ENCODE measurements at places on chromosomes 12 and 14.

- DNase-seq: no peak
Measured at GRCh38 chr14:66238969-66239368, 247.2 kb upstream of the CCDC196 start.

GRCh38 chr14:99274346-99275221 is 2.6 kb upstream of the BCL11B start:
- DNase-seq: peak; percentile 64

DNA sequence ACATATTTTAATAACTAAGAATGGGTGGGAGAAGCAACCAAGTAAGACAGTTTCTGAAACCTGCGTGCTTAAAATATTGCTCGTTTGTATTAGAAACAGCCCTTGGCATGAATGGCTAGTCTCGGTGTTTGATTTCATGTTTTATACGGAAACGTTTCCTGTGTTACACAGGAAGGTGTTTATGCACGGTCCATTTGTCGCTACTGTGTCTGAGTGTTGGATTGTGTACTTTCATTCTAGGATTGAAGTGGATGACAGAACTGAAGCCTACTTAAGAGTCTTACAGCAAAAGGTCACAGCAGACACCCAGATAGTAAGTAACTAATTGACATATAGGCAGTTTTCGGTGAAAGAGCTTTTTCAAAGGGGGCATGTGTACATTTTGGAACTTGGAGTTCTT is 19.6 kb downstream of the PIWIL1 start:
- no peak for DNase-seq

GRCh38 chr12:28132398-28132797 is 57.9 kb upstream of the CCDC91 start:
- DNase-seq: no peak

GRCh38 chr14:103560691-103561090 is 1.8 kb downstream of the BAG5 start:
- no peak for DNase-seq

GRCh38 chr12:106720696-106721095 is 53.8 kb upstream of the RIC8B start:
- no peak for DNase-seq

- no peak for DNase-seq
Measured at GRCh38 chr14:94494085-94494484, 15.2 kb downstream of the SERPINA12 start.

DNA sequence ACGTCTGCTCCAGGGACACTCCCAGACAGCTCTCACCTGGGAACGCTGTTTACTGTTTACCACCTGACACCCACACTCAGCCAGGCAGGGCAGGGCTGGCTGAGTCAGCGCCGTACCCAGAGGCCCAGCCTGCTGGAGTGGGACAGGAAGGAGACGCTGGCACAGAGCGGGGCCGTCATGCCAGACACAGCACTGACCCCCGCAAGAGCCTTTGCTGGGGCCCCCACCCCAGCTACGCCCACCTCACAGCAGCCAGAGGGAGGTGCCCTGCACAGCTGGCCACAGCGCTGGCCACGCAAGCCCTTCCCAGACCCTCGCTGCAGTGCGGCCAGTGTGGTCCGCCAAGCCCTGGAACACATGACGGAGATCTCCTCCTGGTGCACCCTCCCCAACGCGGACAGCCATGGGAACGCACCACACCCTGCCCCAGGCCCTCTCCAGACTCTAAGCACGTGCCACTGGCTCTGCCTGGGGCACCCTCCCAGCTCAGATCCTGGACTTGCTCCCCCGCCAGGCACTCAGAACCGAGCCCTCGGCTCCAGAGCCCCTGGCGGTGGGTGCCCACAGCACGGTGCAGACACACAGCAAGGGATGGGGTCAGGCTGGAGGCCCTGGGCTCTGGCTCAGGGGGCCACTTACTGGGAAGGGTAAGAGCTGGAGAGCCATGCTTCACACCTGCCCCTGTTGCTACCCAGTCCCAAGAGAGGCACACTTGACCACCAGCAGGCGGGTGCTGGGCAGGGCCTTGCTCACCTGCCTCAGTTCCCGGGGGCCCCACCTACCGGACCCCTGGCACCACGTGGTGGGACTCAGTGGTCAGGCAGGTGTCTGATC is 5.7 kb downstream of the AHNAK2 start:
- DNase-seq: peak; percentile 60

- no peak for DNase-seq
Measured at GRCh38 chr12:1929985-1930802, 11.7 kb upstream of the CACNA2D4 start.

- no peak for DNase-seq
Measured at GRCh38 chr12:132399092-132400010, 70.0 kb upstream of the GALNT9 start.

DNA sequence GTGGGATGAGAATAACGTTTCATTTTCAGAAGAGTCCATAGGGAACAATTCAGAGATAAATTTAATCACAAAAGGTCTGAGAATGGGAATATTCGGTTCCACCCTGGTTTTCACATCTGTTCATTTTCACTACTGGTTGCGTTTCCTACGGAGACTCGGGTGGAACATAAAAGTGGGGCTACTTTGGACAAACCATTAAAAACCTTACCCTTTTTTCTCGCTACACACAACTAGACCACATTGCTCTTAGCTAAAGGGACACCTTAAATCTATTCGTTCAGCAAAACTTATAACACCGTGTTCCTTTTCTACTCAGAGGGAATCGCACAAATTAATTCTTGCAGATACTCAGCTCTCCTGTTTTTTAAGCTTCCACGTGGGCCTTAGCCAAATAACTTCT is 1.0 kb upstream of the SUDS3 start:
- DNase-seq: no peak

- no peak for DNase-seq
Measured at GRCh38 chr14:30389877-30390385, 169.0 kb upstream of the G2E3 start.
